Smooth muscle cell of the umbilical artery (primary cell): ENCODE measurements at places on chromosomes 16 and 17. TPM values are rescaled to one million over a fixed set of nuclear protein-coding genes. Genes with fewer than 3 reads are reported as not detected.

The C16orf89 gene
- total RNA-seq, result not detected in 2 replicates

The UMOD gene
- not detected in 2 replicates for total RNA-seq

The CCL4L2 gene
- total RNA-seq, result not detected in 2 replicates

The CRISPLD2 gene
- 47.8 and 487 TPM in 2 replicates for total RNA-seq

The NPIPA5 gene
- 0.92 and 3.0 TPM in 2 replicates for total RNA-seq

The PRR35 gene
- total RNA-seq, result not detected in 2 replicates

The SPN gene
- total RNA-seq, result not detected in 2 replicates

The HBA1 gene
- not detected in 2 replicates for total RNA-seq

The CCL11 gene
- not detected in 2 replicates for total RNA-seq

The ASPHD1 gene
- 8.0 and 12.5 TPM in 2 replicates for total RNA-seq

The C16orf96 gene
- total RNA-seq, result not detected in 2 replicates

The PRSS21 gene
- total RNA-seq, result not detected in 2 replicates

The PRAC2 gene
- not detected in 2 replicates for total RNA-seq

The TEPSIN gene
- total RNA-seq, result 11.9 and 14.2 TPM in 2 replicates

The XYLT1 gene
- 83.9 and 109 TPM in 2 replicates for total RNA-seq

The TLCD3B gene
- total RNA-seq, result under 0.01 and 0.09 TPM in 2 replicates

The RUNDC1 gene
- total RNA-seq, result 10.4 and 13.3 TPM in 2 replicates
